ENCODE measurements at places on chromosomes 6 and 20.

DNA sequence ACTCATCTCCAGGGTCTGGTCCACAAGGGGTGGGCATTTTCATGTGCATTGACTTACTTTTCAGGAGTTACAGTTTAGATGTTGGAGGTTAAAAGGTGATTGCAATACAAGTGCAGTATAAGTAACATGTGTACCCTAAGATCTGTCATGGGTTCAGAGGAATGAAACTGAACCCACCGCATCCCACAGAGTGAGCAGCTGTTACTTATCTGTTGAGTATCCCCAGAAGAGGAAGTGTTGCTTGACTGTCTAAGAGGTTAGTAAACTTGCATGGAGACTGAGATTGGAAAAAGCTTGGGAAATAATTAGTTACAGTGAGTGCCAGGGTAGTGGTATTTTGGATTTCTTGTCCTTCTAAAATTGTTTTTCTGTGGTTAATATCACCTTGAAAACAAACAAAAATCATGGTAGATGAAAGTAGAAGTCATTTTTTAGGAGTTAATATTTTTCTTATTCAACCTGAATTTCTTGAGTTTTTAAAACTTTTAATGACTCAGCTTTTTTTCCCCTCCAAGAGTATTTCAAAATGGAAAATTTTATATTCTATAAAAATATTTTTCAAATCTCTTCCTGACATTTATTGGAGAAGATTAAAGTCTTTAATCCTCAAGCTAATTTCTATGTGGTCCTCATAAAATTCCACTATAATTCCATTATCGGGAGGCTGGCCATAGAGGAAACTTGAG, 306.1 kb downstream of the ZNF217 start:
- no peak for DNase-seq

GRCh38 chr6:7138921-7139358, 31.2 kb downstream of the RREB1 start:
- DNase-seq, result no peak

GRCh38 chr6:76495909-76496308, 423.4 kb upstream of the IMPG1 start:
- no peak for DNase-seq

- DNase-seq, result no peak
These were observed 7.5 kb upstream of the LY86 start for GRCh38 chr6:6581054-6581453.

DNA sequence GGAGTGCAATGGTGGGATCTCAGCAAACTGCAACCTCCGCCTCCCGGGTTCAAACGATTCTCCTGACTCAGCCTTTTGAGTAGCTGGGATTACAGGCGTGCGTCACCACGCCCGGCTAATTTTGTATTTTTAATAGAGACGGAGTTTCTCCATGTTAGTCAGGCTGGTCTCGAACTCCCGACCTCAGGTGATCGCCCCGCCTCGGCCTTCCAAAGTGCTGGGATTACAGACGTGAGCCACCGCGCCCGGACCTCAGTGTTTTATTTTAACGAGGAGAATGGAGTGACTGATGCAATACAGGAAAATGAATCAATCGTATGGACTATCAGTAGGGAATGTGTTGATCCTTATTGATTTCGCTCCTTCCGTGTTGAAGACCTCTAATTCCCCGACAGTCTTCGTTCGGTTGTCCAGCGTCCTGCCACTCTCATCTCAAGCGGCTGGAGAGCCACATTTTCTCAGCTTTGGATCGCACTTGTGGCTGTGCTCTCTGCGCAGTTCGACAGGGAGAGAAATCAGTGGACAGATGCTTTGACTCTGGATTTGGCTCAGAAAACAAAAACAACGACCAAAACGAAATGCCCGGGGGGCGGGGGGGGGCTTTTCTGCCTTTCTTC, 166.2 kb downstream of the TRIM27 start:
- DNase-seq, result no peak

DNA sequence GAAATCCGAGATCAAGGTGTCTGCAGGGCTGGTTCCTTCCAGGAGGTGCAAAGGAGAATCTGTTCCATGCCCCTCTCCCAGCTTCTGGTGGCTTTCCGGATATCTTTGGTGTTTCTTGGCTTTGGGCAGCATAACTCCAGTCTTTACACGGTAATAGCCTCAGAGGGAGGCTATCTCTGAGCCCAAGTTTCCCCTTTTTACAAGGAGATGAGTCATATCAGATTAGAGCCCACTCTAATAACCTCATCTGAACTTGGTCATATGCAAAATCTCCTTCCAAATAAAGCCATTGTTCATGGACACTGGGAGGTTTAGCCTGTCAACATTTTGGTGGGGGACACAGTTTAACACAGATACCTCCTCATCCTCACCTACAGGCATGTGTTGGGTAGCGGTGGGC, 213.7 kb downstream of the ATXN1 start:
- no peak for DNase-seq

DNA sequence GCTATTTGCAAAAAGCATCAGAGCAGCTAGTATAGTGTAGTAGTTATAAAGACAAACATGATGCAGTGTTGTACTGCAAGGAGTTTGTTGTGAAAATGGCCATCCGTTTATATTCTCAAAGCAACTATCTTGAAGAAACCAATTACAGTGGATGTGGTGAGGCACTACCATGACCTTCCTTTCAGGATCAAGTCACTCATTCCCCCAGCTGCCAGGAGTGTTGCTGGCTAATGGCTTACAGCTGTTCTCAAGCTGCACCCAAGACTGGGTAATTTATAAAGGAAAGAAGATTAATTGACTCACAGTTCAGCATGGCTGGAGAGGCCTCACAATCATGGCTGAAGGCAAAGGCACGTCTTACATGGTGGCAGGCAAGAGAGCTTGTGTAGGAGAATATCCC, 29.0 kb downstream of the ADGRF4 start:
- DNase-seq, result no peak

DNA sequence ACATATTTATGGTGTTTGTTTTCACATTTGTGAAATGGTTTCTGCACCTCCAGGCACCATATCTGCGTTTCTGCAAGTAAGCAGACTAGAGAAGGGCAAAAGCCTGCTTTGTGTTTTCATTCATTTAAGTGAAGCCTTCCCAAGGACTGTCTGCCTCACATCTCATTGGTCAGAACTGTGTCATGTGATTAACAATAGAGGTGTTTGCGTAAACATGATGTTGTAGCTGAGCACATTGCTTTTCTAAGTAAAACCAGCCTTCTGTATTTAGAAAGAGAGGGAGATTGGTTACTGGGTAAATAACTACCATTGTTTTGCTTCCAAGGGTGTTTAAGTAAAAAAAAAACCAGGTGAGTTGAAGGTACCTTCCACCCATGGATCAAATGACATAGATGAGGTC, 39.7 kb downstream of the SH3BGRL2 start:
- DNase-seq, result no peak

GRCh38 chr6:89518352-89519055, 85.6 kb downstream of the ANKRD6 start:
- DNase-seq, result no peak

DNA sequence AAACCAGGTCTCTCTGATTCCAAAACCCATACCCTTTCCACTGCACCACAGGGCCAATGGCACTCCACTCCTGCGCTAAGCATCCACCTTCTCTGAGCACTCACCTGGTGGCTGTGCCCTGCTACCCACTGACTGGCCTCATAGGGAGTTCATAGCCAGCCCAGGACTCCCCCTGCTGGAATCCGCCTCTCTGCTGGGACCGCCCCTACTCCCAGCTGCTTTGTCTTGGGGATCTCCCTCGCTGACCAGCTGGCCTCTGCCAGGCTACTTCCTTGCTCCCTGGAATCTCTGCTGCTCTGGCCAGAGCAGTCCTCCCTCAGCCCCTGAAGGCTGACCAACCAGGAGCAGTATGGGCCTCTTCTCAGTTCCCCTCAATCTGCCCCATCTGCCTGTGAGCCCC, 129.7 kb downstream of the FAXC start:
- peak; percentile 11 for DNase-seq

DNA sequence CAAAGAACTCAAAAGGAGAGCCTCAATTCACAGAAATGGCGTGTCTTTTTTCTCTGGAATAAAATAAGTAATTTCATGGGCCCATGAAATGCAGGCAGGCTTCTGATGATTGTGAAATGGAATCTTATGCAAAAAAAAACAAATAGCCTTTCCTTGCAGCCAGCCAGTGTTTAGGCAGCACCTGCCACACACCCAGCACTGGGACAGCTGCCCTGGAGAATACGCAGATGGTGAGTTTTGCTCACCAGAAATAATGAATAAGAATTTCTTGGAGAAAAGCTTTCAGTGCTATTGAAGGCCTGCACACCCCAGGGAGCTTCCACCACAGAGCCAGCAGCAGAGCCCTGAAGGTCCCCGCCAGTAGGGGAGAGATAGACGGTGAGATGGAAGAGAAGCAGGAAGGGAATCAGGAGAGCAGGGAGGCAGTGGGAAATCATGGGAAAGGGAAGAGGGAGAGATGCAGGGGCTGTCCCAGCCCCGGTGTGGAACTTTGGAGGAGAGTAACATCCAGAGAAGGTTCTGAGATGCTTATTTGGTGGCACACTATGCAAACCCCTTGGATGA, 54.9 kb downstream of the PXDC1 start:
- no peak for DNase-seq

GRCh38 chr6:121482004-121482693, 46.7 kb downstream of the GJA1 start:
- DNase-seq, result peak; percentile 60

DNA sequence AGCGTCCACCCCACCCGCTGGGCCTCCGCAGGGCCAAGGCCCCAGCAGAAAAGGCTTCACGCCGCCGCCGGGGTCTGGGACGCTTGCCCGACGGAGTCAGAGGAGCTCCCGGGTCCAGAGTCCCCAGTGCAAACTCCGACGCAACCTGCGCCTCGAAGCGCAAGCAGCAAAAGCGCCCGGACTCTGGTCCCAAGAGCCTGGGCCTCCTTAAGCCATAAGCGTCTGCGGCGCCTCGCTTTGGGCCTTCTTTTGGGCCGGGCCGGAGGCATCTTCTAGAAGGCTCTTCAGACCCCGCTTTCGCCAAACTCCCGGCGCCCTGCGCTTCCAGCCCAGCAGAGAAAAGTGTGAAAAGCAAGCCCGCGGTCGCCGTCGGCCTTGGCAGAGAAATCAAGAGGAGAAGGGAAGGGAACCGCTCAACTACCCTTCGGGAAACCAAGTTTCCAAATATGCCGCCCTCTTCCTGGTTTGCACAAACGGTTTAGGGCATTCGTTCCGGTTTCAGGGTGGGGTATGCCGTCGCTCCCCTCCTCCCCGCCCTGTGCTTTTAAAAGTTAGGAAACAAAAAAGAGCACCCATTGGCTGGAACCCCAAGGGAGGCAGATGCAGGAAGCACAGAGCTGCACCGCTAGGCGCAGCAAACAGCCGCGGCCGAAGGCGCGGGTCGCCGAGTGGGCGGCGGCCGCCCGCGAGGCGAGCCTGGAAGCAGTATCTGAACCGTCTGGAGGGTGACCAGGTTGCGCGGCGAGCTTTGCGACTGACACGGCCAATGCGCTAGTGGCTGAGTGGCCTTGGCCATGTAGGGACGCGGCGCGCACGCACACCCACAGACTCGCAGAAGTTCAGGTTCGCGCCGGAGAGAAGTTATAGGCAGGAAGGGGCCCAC, 1.2 kb downstream of the TBX18 start:
- DNase-seq, result peak; percentile 56

DNA sequence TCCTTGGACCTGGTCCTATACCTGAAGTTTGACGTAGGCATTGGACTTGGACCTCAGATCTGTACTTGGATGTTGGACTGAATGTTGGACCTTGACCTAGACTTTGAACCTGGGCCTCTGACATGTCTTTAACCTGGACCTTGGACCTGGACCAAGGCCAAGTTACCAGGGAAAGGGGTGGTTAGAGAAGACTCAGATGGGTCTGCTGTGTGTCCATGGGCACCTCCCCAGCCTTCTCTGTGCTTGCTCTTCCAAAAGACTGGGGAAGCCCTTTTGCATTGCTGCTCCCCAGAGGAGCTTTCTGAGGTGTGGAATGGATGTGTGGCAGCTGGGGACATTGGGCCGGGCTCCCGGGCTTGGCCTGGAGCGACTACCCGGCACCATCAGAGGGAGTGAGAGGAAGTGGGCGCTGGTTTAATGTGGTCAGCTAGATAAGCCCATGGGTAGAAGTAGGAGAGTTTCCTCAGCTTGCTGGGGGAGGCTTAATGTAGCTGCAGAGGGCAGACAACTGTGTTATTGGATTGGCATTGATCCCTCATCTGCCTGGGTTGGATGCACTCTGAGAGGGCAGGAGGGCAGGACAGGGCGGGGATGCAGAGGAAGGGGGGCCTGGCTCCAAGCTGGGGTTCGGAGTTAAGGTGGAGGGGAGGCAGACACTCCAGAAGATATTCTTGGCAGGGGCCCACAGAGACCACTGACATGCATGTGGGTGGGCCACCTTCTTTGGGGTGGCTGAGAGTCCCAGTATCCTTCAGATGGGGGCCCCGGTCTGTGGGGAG, 4.2 kb downstream of the SCRT2 start:
- no peak for DNase-seq

DNA sequence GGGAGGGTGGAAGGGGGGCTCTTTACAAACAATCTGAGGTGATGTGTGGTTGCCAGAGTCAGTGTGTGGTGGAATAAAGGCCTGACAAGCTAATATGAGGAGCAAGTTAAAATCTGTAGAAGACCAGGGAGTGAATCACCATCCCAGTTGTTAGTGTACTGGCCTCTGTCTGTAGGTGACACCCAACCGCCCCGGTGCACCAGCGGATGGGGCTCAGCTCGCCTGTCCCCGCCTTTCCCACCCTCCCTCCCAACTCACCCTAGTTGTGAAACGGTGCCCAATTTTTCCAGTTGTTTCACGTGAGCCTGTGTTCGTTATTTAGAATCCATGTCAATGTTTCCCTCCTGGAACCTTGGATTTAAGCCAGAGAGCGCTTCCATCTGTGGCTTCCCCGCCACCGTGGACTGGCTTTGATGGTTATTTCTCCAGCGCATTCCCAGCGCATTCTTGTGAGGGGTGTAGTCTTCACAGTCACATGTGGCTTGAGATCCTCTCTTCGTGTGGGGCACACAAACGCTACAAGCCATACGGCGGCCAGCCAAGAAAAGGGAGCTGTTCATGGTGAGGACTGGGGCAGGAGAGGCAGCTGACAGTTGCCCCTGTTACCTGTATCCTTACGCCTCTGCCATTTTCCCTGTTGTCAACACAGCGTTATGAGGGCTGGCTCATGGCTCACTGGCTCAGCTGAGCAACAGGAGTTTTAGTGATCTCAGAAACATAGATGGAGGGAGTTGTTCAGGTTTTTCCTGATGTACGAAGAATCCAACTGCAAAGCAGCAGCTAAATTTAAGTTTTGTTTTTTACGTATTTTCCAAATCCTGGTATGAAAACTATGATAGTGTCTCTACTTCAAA, 137.6 kb downstream of the ZDHHC14 start:
- no peak for DNase-seq

DNA sequence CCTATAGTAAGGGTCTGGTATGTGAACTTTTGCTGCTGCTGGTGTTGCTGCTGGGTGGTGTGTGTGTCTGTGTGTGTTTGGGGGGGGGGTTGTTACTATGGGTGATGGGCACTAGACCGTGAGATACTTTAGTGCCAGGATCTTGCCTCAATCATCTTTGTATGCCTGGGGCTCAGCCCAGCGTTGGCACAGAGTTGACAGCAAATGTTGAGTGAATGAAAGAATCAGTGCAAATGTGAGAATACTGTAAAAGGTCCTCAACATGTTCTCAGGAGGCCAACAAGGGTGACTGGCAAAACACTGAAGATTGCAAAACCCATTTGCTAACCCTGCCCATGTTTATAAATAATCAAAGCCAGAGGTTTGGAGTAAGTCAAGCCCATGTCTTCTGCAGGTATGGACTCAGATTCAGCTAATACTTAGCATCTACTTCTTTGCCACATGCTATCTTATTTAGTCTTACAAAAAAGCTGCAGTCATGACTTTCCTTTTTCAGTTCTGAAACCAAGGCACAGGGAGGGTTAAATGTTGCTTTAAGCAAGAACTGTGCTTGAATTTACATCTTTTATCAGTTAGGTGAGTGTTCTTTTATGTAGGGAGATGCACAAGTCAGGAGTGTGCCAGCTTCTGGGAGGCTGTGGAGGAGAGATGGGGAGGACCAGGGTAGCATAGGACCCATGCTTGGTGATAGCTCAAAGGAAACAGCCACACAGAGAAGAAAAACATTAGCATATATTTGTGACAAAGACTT, 125.3 kb upstream of the SPACA1 start:
- DNase-seq, result no peak

Measured in HTR-8/SVneo (cell line).